ENCODE measurements at places on chromosomes 11 and 22. TPM values are rescaled to one million over a fixed set of nuclear protein-coding genes. Genes with fewer than 3 reads are reported as not detected.

DNA sequence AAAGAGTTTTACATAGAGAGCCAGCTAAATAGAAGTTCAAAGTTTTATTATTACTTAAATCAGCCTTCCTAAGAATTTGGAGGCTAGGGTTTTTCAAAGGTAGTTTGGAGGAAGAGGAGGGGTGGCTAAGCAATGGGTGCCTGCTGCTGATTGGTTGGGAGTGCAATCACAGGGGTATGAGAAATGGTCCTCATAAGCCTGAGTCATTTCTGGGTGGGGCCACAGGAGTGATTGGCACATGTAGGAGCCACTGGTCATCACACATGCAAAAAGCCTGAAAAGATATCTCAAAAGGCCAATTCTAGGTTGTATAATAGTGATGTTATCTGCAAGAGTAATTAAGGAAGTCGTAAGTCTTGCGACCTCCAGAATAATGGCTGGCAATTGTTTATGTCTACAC, 12.9 kb downstream of the OR51L1 start:
- H3K27me3 ChIP-seq = no peaks in the 10 kb centered on the region
- DNase-seq = no peak
- H3K4me3 ChIP-seq = no peak overlapping the region
- no peak overlapping the region for H3K27ac ChIP-seq
- H3K36me3 ChIP-seq = no peaks in the 10 kb centered on the region
- H3K4me1 ChIP-seq = no peaks in the 10 kb centered on the region

DNA sequence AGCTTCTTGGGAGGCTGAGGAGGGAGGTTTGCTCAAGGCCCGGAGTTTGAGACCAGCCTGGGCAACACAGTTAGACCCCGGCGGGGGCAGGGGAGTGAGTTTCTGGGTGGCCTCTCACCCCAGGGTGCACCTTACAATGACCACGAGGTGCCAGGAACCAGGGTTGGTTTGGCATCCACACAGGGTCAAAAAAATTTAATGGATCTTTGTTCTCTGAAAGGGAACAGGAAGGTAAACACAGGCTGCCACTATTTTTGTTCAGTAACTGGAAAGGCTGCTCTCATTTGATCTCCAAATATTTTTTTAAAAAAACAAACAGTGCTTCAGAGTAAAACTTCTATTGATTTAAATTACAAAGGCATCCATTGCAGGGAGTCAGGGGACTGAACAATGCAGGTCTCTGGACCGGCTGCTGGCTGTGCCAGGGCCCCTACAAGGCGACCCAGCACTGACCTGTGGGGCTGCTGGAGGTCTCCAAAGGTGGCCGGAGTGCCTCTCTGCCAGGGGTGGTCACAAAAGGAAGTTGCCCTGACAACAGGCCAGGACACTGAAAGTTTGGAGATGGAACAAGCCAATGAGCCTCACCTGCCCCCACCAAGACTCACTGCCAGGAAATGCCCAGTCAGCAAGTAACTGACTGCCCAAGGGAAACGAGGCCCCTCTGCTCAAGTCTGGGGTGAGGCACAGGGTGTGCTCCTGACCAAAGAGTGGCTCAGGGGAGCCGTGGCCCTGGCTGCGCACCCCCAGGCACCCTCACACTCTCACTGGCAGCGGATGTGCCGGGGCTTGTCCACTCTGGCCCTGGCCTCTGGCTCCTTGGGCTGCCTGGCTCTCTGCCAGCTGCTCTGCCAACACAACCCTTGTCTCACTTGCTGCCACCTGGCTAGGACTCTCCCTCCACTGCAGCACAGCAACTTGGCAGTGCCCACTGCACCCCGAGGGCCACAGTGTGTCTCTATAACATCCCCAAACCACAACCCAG, 51.8 kb downstream of the ARFGAP3 start:
- no peak overlapping the region for H3K4me3 ChIP-seq
- no peak for DNase-seq
- no peaks in the 10 kb centered on the region for H3K27me3 ChIP-seq
- no peak overlapping the region for H3K27ac ChIP-seq
- peaks cover 4% of the 10 kb centered on the region for H3K4me1 ChIP-seq
- peaks cover 15% of the 10 kb centered on the region for H3K36me3 ChIP-seq

- peaks cover 25% of the 10 kb centered on the region for H3K27me3 ChIP-seq
- DNase-seq = no peak
- H3K4me1 ChIP-seq = no peaks in the 10 kb centered on the region
- H3K27ac ChIP-seq = no peak overlapping the region
Measured at GRCh38 chr11:3338569-3339339, 40.2 kb downstream of the ZNF195 start.

GRCh38 chr22:17827466-17827865, 53.2 kb upstream of the BID start:
- H3K4me1 ChIP-seq = peaks cover 5% of the 10 kb centered on the region
- DNase-seq = no peak
- H3K36me3 ChIP-seq = peaks cover 5% of the 10 kb centered on the region
- no peak overlapping the region for H3K27ac ChIP-seq
- no peaks in the 10 kb centered on the region for H3K27me3 ChIP-seq

DNA sequence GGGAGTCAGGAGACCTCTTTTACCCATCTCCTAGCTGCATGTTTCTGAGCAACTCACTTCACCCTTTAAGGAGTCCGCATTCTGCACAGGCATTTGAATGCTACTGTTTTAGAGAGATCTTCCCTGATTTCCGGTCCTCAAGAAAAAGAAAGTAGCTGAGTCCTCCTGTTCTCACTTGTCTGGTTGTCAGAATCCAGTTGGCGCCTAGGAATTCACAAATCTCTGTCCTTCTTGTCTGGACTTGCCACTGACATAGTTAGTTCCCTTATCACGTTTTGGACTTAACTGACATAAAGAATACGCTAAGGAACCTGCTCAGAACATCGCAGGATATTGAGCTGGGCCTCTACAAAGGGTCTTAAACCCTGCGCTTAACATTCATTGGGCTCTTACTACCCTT, 61.3 kb upstream of the OR5P2 start:
- DNase-seq = no peak
- H3K27me3 ChIP-seq = no peaks in the 10 kb centered on the region
- H3K4me1 ChIP-seq = no peaks in the 10 kb centered on the region
- H3K27ac ChIP-seq = no peak overlapping the region
- no peaks in the 10 kb centered on the region for H3K36me3 ChIP-seq
- H3K4me3 ChIP-seq = no peak overlapping the region

The DDIAS gene
- total RNA-seq = 28.7 TPM

- H3K4me1 ChIP-seq = no peaks in the 10 kb centered on the region
- DNase-seq = no peak
- H3K27ac ChIP-seq = no peak overlapping the region
- H3K36me3 ChIP-seq = no peaks in the 10 kb centered on the region
- no peaks in the 10 kb centered on the region for H3K27me3 ChIP-seq
- H3K4me3 ChIP-seq = no peak overlapping the region
Measured at GRCh38 chr22:35852076-35852475, 134.4 kb downstream of the APOL5 start.

DNA sequence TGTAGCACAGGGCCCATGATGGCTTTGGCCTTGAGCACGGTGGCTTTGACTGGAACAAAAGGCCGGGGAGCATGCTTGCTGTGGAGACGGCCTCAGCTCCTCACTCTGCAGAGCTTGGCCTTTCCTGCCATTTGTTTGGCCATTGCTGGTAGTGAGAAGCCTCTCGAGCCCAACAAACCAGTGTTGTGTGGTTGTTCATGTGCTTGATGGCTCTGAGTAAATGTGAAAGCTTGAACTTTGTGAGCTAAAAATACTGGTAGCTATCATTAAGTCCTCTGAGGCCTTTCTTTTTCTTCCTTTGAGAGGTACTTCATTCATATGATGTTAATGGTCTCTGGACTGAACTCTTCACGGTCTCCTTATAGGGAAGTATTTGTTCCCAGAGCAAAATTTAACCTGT, 39.6 kb downstream of the NAT10 start:
- H3K4me3 ChIP-seq = no peak overlapping the region
- H3K27me3 ChIP-seq = no peaks in the 10 kb centered on the region
- H3K27ac ChIP-seq = no peak overlapping the region
- no peaks in the 10 kb centered on the region for H3K4me1 ChIP-seq

GRCh38 chr11:117042689-117043088, 55.5 kb downstream of the SIK3 start:
- no peaks in the 10 kb centered on the region for H3K27me3 ChIP-seq
- no peak for DNase-seq
- peaks cover 10% of the 10 kb centered on the region for H3K36me3 ChIP-seq
- no peak overlapping the region for H3K27ac ChIP-seq
- peaks cover 57% of the 10 kb centered on the region for H3K4me1 ChIP-seq

All from activated T-helper 1 cell treated with anti-CD3 and anti-CD28 coated beads, Interleukin-12 subunit alpha, Interleukin-12 subunit beta, Interleukin-2, Interleukin-4 antibody, amounts not matched to agents 30 ng/mL and 10 ng/mL and 1 ng/mL, durations not matched to agents 14 hours and 24 hours and 36 hours (primary cell).